Uterus (tissue), 4 donors: ENCODE measurements at places on chromosomes 7 and 10.

GRCh38 chr7:133703547-133703946, 423.6 kb upstream of the LRGUK start:
- no peak for DNase-seq

DNA sequence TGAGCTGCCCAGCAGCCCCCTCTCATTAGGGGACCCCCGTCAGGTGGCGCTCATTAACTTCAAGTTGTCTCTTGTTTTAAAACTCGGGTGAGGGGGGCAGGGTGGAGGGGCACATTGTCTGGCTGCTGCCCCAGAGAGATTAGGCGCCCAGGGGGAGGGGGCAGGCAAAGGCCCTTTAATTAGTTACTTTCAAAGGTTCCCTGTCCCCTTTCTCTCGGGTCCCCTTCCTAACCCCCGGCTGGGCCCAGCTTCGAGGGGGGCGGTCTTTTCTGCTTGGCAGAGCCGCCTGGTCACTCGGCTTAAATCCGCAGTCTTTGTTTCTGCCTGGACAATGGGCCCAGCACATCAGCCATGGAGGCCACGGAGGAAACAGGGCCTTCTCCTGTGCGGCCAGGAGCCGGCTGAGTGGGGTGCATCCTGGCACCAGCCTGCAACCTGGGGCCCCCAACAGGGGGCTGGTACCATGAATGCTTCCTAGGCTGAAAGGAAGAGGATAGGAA, 38.9 kb upstream of the SLF2 start:
- DNase-seq, result no peak

DNA sequence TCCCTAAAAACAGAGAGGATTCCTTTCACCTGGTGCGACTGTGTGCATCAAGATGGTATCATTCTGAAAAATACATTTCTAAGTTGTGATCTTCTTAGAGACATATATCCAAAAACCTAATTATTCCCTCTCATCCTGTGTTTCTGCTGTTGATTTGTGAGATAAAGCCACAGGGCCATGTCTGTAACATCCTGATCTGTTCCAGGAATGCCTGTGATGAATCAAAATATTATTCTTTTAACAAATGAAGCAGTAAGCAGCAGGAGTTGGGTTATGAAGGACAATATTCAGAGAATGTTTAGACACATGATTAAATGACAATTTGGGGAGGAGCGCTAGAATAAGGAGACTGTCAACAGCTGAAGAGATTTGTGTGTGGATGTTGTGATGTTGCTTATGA, 731.4 kb downstream of the KCNMA1 start:
- DNase-seq, result no peak

- peak; percentile 71 for DNase-seq
Measured at GRCh38 chr7:18866359-18867036, 250.9 kb downstream of the TWIST1 start.

DNA sequence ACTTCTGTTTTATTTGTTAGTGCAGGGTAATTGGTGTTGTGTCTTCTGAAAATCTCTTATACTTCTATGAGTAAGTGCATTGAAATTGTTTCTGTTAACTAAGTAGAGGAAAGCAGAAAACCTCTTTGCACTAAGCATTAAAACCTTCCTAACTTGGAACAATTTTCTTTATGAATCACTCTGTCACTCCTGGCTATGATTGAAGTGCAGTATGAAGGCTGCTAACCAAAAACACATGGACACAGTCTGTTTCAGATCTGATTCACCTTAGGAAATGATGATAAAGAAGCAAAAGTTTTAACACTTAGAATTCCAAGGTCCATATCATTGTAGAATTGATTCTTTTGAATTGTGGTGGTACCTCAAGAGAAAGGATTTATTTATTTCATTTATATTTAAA, 41.9 kb downstream of the MET start:
- DNase-seq, result no peak

DNA sequence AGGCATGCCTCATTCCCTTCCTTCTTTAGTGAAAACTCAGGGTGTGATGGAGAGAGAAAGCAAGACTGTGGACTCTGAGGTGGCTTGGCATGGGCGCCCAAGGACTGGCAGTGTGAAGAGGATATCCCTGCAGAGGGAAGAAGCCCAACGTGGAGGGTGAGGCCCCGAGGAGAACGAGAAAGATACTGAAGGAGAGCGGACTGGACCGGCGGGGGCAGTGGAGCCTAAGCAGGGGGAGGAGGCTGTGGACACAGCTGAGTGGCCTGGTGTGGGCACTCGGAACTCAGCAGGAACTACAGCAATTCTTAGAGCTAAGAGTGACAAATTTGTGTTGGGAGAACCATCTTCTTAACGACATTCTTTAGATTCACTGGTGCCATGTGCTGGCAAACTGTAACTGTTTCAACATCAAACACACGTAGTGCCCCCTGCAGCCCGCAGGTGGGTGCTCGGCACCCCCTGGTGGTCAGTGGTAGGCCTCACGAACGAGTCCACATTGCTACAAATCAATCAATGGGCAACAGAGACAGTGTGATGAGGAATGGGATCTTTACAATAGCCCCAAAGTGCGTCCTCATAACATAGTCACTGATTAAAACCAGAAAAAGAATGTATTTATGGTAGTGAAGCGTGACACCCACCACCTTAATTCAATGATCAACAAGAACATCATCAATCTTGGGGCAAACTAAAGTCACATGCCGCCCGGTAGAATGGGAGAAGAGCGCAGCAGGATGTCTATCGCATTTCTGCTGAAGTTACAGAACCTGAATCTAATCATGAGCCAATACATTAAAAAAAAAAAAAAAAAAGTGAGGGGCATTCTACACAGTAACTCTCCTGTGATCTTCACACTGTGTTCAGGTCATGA, 2.0 kb upstream of the SFTPA1 start:
- DNase-seq, result peak; percentile 23

- no peak for DNase-seq
Measured at GRCh38 chr10:33088990-33089389, 131.0 kb upstream of the ITGB1 start.

GRCh38 chr7:106770191-106770590, 94.9 kb upstream of the PIK3CG start:
- DNase-seq, result no peak

DNA sequence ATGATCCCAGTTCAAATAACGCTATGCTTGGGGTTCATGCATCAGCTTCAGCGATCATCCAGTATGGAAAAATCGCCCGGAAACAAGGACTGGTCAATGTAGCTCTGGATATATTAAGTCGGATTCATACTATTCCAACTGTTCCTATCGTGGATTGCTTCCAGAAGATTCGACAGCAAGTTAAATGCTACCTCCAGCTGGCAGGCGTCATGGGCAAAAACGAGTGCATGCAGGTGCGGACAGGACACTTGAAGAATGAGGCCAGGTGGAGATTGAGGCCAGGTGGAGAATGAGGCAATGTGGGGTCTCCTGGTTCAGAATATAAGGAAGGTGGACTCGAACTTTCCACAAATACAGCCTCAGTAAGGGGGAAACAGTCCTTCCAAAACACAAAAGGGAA, 105.8 kb downstream of the TRRAP start:
- DNase-seq, result no peak

GRCh38 chr10:90222939-90223338, 521.5 kb downstream of the KIF20B start:
- no peak for DNase-seq

DNA sequence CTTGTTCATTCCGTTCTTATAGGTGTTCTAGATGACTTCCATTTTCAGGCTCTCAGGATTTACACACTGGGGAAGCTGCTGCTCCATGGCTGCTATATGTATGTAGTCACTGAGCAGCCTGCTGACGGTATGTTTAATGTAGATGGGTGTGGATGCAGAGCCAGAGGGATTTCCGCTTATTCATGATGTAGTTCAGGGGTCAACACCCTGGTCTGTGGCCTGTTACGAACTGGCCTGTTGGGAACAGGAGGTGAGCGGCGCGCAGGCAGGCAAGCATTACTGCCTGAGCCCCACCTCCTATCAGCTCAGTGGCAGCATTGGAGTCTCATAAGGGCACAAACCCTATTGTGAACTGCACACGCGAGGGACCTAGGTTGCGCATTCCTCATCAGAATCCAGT, 33.9 kb downstream of the DNAJB6 start:
- DNase-seq, result no peak

GRCh38 chr7:110960811-110961210, 130.1 kb upstream of the LRRN3 start:
- no peak for DNase-seq
